Activated CD4-positive, alpha-beta T cell treated with anti-CD3 and anti-CD28 coated beads, Interleukin-2, amount 50 U/mL, for 16 hours (primary cell): ENCODE measurements at places on chromosomes 16 and 17.

GRCh38 chr17:14303343-14304221 is 2.7 kb downstream of the HS3ST3B1 start:
- DNase-seq = no peak

GRCh38 chr17:9002606-9003354 is 18.5 kb upstream of the NTN1 start:
- peak; percentile 12 for DNase-seq

DNA sequence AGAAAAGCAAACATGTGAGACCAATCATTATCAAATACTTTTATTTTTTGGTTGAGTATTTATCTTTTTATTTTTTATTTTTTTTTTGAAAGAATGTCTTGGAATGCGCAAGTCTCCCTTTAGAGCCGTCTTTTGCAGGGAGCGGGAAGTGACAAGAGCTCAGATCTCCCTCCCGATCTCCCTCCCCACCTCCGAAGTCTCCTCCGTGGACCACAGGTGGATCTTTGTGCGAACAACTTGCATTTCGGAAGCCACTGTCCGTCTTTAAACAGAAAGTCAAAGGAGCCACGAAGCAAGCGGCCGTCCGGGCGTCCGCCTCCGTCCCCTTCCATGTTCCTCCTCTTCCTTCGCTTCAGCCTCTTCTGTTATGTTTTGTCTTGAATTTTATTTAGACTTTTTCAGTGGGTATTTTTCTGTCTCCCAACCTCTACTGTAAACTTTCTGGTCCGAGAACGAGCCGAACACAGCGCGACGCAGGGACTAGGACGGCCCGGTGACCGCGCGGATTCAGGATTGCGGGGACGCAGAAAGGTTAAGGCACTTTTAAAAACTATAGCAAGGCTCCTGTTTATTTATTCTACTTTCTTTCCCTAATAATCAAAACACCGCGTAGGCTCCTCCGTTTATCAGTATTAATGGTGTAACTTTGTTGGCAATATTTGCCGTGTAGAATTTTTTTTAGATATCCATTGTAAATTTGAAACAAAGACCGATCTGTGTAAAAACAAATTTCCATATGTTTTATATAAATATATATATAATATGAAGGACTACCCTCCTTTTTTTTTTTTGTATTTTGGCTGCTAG is 3.3 kb downstream of the FOXF1 start:
- no peak for DNase-seq

DNA sequence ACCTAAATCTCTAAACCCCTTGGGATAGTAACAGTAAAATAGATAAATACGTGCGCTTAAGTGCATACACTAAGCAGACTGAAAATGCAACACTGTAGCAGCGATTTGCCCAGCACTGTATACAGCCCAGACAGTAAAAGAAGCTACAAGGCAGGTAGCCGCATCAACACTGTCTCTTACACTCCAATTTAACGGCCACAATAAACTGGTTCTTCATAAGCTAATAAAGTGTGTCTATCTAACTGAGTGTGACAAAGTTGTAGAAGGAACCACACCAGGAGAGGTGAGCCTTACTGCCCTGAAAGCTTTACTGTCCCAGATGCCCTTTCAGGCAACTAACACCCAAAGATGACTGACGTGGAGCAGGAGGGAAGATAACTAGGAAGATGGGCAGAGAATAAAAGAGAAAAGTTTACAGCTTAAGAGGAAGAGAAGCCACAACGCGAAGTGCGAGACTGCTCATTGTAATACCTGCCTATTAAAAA is 847 bp downstream of the ZDHHC7 start:
- DNase-seq = no peak

DNA sequence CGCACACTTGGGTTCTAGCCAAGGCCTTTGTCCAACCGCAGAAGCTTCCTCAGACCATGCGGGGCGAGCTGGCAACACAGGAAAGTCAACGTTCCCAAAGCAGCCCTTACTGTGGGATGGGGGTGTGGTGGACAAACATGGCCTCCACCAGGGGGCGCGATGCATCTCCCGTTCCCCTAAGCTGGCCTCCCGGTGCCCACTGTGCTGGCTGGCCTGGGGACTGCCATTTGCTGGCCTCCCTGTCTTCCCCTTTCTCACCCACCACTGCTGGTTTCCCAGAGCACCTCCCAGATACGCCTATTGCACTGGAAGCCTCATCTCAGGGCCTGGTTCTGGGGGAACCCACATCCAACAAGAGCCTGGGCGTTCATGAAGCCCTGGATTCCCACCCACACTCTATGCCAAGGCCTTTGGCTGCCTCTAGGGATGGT is 145.3 kb downstream of the IRF8 start:
- peak; percentile 21 for DNase-seq

GRCh38 chr16:80580109-80580832 is 39.5 kb downstream of the DYNLRB2 start:
- peak; percentile 96 for DNase-seq

DNA sequence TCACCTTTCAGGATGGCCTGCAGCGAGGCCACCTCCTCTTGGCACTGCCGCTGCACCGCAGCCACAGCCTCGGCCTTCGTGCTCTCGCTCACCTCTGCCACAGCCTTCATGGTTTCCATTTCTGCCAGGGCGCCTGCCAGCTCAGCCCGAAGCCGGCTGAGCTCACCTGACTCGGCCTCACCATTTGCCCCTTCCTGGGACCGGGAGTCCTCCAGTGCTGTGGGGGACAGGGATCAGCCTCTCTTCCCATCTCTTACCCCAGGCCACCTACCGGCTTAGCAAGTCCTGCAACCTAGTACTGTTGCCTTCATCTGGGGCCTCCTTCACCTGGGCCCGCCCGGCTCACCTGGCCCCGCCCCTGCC is 658 bp downstream of the RABEP2 start:
- DNase-seq = no peak

DNA sequence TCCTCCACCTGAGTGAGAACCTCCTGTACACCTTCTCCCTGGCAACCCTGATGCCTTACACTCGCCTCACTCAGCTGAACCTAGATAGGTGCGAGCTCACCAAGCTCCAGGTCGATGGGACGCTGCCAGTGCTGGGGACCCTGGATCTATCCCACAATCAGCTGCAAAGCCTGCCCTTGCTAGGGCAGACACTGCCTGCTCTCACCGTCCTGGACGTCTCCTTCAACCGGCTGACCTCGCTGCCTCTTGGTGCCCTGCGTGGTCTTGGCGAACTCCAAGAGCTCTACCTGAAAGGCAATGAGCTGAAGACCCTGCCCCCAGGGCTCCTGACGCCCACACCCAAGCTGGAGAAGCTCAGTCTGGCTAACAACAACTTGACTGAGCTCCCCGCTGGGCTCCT is 679 bp downstream of the GP1BA start:
- no peak for DNase-seq

- DNase-seq = no peak
Observed at GRCh38 chr16:12317856-12318537, 341.5 kb downstream of the SNX29 start.

GRCh38 chr17:30472238-30472890 is 4.8 kb upstream of the GOSR1 start:
- no peak for DNase-seq

DNA sequence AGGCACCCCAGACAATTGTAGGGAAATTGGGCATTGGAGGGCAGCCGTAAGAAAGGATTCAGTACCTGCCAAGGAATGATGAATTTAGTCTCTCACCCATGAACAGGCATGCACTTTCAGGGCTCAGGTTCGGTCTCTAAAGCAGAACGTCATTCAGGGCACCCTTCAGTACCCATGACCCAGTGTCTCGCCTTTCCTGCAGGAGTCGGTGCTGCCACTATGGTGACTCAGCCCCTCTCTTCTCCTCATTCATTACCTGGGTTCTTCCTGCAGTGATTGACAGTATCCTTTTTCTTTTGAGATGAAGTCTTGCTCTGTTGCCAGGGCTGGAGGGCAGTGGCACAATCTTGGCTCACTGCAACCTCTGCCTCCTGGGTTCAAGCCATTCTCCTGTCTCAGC is 8.4 kb downstream of the SOST start:
- no peak for DNase-seq

DNA sequence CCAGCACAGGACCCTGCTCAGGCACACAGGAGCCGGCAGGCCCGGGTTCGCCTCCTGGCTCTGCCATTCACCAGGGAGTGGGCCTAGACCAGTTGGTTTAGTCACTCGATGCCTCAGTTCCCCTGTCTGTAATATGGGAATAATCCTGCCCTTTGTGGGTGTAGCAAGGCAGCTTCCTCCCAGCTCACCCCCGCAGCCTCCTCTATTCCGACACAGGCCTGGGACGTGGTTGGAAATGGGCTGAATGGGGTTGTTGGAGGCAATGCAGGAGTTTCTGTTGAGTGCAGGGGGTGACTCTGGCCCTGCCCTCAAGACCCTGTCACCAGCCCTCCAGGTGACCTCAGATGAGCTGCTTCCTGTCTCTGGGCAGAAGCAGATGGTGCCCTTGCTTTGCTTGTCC is 19.8 kb downstream of the SLC5A10 start:
- no peak for DNase-seq

DNA sequence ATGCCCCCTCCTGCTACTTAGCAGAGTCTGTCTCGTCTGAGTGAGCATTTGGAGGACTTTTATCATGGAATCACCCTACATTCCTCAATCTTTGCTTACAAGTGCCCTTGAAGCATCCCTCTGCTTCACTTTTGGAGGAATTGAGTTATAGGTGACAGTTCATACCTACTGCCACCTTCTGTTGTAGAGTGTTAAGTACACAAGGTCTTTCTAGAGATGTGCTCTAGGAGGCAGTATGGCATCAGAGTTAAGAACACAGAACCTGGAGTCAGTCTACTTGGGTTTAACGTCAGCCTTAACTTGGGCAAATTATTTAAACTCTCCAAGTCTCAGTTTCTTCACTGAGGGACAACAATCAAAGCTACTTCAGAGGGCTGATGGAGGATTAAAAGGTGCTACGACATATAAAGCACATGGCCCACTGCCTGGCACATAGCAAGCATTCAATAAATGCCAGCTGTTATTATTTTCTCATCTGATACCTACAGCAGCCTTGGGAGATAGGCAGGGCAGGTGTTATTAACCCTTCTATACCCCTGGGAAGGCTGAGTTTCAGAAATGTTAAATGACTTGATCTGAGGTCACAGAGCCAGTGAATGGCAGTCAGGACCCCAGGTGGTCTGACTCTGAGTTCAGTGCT is 62.2 kb downstream of the UTP18 start:
- DNase-seq = peak; percentile 28

DNA sequence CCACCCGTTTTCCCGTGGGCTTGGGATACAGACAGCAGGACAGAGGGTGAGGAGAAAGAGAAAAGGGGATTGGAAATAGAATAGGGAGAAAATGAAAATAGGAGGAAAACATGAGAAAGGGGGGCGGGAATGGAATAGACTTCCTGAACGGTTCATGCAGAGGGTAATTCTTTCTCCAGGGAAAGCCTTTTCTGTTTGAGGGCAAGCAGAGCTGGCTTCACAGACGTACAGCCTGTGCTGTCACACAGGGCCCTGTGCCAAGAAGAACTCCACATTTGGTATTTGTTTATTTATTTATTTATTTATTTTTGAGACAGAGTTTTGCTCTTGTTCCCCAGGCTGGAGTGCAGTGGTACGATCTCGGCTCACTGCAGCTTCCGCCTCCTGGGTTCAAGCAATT is 12.0 kb downstream of the MILR1 start:
- no peak for DNase-seq

DNA sequence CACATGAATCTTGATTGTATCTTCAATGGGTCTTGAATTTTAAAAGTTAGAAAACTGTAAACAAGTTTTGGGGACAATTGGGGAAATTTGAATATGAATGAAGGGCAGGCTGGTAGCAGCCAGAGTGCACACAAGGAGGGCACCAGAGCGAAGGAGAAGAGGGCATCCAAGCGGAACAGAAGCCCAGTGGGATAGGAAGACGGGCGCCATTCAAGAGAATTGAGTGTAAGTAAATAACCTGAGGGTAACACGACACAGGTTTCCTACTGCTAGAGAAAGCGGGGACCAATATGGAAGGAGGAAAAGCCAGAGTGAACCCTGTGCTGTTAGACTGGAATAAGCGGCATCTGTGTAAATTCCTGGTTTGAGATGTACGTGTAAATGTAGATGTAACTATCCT is 115.1 kb upstream of the CCL2 start:
- no peak for DNase-seq

DNA sequence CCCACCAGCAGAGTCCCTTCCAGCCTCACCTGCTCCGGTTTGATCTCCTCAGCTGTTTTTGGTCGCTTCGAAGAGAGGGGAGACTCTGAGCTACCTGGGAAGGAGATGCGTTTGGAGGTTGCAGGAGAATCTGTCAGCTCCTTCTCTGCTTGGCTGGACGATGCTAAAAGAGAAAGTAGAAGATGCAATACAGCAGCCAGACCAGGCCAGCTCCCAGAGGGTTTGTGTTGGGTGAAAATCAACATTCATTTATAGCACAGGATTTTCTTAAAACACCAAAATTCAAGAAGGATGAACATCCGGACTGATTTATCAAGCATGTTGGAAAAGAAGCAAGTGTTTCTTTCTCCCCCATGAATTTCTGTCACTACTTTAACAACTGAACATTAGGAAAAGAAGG is 236.1 kb downstream of the ZFHX3 start:
- DNase-seq = no peak

GRCh38 chr16:24499193-24499814 is 40.1 kb upstream of the RBBP6 start:
- DNase-seq = peak; percentile 25

DNA sequence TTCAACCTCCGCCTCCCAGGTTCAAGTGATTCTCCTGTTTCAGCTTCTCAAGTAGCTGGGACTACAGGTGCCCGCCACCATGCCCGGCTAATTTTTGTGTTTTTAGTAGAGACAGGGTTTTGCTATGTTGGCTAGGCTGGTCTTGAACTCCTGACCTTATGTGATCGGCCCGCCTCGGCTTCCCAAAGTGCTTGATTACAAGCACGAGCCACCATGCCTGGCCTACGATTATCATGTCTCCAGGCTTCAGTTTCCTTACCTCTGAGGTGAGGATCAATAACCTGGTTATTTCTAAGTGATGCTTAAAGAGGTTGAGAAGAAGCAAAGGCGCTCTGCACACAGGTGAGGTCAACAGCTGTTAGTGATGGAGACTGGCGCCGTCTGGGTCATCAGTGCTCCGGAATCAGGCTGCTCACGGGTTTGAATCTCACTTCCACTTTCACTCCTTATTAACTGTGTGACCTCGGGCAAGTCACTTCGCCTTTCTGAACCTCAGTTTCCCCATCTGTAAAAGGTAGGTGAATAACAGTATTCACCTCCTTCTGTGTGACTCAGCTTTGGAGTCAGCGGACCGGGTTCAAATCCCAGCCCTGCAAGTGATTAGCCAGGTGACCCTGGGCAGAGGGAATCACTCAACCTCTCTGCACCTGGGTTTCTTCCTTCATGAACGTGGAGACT is 745 bp upstream of the ABCC1 start:
- no peak for DNase-seq

DNA sequence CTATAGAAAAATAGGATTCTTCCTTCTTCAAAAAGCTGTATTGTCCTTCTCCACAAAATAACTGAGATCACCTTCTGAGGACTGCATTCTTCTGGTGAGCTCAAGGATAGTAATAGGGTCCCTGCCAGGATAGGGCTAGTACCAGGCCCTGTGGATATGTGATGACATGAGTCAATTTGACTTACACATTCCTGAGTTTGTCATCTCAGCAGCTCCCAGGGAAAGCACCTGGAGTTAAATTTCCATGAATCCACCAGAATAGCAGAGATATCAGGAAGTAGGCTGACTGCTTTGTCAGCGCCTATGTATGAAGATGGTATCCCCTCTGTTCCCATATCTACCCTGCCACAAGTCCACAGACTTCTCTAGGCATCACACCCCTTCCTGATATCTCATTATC is 225.8 kb downstream of the PMP22 start:
- no peak for DNase-seq

- no peak for DNase-seq
Observed at GRCh38 chr16:1877089-1877488, 5.1 kb upstream of the MEIOB start.
